ENCODE measurements at places on chromosomes 2 and 18.

- no peak for DNase-seq
These were observed 29.7 kb downstream of the CCDC141 start for GRCh38 chr2:179020156-179020750.

DNA sequence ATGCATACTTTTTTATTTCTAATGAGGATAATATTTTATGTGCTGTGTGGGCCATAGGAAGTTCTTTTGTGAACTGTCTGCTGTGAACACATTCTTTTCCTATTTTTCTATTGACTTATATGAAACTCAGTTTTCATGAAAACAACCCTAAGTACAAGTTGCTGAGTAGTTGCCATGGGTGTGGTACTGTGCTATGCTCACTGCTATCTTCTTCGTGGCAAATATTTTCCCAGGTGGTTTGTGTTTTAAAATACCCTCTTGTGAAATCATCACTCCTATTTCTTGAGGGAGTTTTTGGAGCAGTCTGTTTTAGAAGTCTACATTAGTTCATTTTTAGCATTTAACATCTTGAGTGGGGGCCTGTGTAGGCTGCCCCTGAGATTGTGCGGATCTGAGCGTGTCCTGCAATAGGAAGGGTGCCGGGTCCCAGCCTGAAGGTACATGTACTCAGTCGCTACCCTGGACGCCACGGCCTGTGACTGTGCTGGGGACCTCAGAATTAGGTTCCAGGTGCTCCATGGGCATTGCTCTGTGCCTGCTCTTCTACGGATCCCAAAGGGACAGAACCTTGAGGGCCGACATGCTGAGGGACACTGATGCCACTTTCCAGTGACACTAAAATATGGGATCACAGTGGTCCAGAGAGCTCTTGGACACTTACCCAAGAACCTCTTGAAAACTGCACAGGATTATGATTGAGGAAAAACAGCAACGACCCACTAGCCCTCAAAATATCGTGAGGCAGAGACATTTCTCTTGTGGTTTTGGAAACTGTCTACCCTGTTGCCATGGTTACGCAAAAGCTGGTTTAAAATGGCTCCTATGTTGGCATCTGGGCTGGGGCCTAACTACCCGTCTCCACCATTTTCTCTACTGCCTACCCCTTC is 480.4 kb downstream of the TGIF1 start:
- DNase-seq = no peak

DNA sequence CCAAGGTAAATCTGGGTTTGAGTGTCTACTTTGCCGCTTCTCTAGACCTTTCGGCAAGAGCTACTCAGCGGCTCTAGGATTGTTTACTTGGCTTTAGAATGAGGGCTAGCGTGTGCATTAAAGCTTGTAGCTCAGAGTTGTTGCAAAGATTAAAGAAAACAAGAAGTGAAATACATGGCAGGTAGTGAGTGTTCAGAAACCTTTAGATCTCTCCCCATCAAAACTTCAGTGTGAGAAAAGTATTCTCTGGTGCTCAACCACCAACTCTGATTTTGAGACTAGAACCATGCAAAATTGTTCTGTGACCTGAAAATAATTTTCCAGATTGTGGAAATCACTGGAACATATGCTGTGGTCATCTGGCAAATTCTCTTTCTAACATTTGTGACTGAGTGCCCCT is 512.0 kb downstream of the CMPK2 start:
- DNase-seq = no peak

GRCh38 chr2:171436307-171436706 is 2.3 kb downstream of the DCAF17 start:
- DNase-seq = no peak

DNA sequence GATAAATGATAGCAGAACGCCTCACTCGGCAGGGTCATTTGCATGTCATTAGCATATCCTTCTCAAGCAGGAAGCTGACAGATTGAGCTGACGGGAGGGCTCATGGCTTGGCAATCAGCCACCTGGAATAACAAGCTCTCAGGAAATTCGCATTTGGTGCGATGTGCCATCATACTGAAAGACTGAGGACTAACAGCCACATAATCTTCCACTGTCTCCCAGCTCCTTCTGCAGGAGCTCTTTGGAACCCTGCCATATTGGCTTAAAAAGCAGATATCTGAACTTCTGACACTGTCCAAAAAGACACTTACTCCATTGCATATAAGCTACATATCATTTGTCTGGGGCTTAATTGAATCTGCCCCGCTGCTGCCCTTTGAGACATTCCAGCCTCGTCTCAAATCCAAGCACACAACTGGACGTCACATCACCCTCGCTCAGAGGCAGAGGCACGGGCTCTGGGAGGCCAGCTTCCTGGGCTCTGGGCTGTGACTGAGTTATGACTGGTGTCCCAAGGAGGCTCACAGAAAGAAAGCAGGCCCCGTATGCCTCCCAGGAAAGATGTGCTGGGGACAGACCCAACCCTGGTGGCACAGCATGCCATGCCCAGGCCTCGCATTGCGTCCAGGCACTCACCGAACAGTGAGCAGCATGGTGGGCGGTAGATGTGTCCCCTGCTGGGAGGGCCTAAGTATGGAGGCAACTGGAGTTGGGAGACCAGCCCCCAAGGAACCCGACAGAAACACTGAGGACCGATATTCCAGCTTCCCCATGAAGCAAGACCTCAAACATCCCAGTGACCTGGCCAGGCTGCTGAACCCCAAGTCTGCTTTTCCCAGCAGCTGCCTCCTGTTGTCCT is 228.0 kb downstream of the ATAD2B start:
- no peak for DNase-seq

DNA sequence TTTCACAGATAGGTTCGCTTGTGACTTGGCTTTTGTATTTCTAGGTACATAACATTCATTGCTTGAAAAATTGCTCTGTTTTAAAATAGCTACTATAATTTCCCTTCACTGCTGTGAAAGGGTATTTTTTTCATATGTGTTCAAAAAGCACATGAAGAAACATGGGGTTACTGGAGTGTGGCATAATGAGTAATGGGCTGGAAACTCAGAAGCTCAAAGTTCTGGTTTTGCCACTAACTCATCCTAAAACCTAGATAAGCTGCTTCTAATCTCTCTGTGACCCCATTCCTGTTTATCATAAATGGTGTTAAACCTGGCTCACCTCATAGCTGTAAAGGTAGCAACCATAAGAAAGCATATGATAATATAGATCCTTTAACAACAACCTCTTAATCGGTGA is 319.3 kb downstream of the PTPRM start:
- DNase-seq = no peak

DNA sequence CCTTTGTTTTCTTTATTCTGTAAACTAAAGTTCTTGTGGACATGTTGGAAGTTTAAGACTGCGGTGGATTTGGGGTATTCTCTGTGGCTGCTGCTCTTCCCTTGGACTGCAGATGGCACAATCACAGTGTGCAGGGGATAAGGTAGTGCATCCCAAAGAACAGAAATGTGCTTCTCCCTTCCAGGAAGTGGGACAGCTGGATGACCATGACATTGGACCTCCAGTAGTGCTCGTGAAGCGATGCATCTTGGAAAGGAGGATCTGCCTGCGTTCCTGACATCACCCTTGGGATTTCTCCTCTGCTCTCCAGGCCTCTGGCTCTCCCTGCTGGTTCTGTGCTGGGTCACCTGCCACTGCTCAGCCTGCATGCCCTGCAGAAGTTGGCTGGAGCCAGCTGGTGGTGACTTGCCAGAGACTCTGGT is 109.9 kb downstream of the SLC4A3 start:
- DNase-seq = no peak

- DNase-seq = no peak
These were observed 42.0 kb upstream of the SCG2 start for GRCh38 chr2:223644136-223644535.

DNA sequence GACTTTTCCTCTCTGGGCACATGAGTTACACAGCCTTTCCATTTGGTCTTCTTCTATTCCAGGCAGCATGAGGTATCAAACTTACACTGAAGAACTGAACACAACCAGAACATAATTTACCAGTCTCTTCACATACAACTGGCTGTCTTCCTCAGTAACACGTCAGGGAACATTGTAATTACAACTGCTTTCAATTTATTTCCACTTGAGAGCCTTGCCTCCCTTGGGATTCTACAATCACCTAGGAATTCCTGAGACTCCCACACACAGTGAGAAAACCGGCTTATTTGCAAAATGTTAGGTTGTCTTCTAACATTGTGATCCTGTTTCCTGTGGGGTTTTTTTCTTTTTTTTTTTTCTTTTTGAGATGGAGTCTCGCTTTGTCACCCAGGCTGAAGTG is 149.9 kb downstream of the TMX3 start:
- no peak for DNase-seq

- DNase-seq = no peak
These were observed 514.2 kb downstream of the TXNL1 start for GRCh38 chr18:56124186-56124585.

- DNase-seq = no peak
These were observed 36.0 kb downstream of the PCBP1 start for GRCh38 chr2:70123051-70123828.

- no peak for DNase-seq
These were observed 34.8 kb downstream of the ADNP2 start for GRCh38 chr18:80143881-80144280.

DNA sequence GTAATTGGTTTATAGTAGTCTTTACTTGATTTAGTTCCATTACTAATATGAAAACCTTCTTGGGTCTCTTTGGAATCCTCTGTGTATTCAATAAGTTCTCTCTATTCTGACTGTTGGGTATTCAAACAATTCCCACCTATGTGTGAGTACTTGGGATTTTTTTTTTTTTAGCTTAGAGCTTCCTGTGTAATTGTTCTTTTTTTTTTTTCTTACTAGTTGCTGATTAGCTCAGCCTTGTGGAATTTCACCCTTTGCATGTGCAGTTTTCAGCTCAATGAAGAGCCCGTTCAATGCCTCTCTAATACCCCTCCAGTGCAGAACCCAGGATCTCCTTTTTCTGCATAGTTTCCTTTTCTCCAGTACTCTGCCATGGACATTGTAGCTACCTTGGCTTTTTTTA is 339.1 kb upstream of the GALNT5 start:
- DNase-seq = no peak

DNA sequence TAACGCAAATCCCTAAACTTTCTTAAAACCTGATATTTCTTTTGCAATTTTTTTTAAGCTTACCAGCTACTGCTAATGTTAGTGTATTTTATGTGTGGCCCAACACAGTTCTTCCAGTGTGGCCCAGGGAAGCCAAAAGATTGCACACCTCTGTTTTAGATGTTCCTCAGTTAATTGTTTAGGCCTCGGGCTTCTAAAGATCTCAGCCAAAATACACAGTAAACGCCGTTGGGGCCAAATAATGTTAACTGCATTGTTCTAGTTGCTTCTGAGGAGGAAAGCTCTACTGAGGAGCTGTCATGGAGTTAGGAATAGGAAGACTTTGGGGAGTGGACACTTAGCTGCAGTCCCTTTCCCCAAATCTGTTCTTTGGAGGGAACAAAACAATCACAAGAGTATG is 2.0 kb downstream of the HSPE1 start:
- no peak for DNase-seq

GRCh38 chr18:31432316-31432715 is 15.2 kb upstream of the DSG3 start:
- DNase-seq = no peak

- DNase-seq = no peak
These were observed 7.6 kb upstream of the SPDYA start for GRCh38 chr2:28802975-28803429.

DNA sequence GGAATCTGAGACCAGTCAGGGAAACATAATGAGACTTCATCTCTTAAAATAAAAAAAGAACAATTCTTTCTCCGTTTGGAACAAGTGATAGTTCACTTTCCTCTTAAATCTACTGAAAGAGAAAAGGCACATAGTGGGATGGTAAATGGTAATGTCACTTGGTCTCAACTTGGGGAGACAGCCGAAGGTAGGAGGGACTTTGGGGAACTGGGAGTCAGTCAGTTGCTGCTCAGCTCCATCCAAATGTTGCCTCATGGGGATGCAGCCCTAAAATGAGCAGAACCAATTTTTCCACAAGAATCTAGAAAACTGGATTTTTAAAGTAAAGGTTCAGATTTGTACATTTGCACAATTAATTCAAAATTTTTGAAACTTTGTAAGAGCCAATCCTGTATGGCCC is 19.2 kb downstream of the RASGRP3 start:
- no peak for DNase-seq

DNA sequence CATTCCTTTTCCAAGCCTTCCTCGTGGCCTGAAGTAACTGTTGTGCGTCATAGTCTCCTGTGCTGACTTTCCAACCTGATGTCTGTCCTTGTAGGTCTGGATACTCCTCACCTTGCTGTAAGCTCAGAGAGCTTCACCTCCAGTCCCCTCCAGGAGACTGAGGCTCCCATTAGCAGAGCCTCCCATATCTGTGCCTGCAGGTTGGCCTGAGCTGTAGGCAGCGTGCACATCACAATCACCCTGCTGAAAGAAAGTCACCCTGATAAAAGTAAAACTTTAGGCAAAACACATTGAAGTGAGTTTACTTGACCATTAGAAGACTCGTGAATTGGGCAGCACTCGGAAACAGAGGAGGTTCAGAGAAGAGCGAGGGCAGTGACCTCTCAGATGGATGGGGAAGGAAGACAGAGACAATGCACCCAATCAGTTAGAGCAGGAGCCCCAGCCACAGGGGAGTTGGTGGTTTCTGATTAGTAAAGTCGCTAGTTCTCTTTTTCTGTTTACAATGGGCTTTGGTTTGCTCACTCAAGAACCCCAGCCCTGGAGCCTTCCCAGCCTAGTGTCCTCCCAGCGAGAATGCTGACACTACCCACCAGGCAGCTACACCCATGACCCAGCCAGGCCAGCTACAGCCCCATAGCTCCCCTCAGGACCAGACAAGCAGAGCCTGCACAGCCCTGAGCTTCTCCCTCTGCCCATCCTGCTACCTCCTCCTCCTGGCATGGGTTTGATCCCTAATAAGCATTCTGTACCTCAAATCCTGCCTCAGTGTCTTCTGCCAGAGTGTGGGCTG is 12.1 kb upstream of the TPO start:
- DNase-seq = no peak

GRCh38 chr2:237294460-237294859 is 119.5 kb downstream of the COL6A3 start:
- DNase-seq = no peak

- DNase-seq = no peak
These were observed 296.9 kb downstream of the SATB2 start for GRCh38 chr2:199160677-199161465.

DNA sequence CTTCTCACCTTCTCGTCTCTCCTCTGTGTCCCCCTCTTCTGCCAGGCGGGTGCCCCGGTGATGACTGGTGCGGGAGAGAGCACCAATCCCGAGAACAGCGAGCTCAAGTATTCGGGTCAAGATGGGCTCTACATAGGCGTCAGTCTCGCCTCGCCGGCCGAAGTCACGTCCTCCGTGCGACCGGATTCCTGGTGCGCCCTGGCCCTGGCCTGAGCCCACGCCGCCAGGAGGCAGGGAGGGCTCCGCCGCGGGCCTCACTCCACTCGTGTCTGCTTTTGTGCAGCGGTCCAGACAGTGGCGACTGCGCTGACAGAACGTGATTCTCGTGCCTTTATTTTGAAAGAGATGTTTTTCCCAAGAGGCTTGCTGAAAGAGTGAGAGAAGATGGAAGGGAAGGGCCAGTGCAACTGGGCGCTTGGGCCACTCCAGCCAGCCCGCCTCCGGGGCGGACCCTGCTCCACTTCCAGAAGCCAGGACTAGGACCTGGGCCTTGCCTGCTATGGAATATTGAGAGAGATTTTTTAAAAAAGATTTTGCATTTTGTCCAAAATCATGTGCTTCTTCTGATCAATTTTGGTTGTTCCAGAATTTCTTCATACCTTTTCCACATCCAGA is 31.3 kb downstream of the GATA6 start:
- DNase-seq = no peak

All from stimulated activated CD8-positive, alpha-beta memory T cell treated with anti-CD3 and anti-CD28 coated beads, Interleukin-15, amount 100 ng/mL, for 4 hours (primary cell).